ENCODE measurements at places on chromosomes 5 and 9. TPM values are rescaled to one million over a fixed set of nuclear protein-coding genes. Genes with fewer than 3 reads are reported as not detected.

GRIN3A gene
- total RNA-seq, result 27.8 TPM

MYORG gene
- 77.0 TPM for total RNA-seq

CKMT2 gene
- 0.18 TPM for total RNA-seq

FOXD4 gene
- total RNA-seq, result 0.49 TPM

GOLPH3 gene
- 105 TPM for total RNA-seq

INSL4 gene
- total RNA-seq, result not detected

SERF1A gene
- 27.5 TPM for total RNA-seq

SREK1 gene
- 68.2 TPM for total RNA-seq

SLC34A3 gene
- not detected for total RNA-seq

ACTBL2 gene
- not detected for total RNA-seq

TMED9 gene
- 271 TPM for total RNA-seq

PCDHA1 gene
- total RNA-seq, result 0.13 TPM

TSSK1B gene
- total RNA-seq, result not detected

TAF11L11 gene
- not detected for total RNA-seq

OTULINL gene
- total RNA-seq, result 5.8 TPM

F2RL2 gene
- total RNA-seq, result 311 TPM

BTNL9 gene
- total RNA-seq, result 24.3 TPM

NOXA1 gene
- 0.36 TPM for total RNA-seq

MARCOL gene
- not detected for total RNA-seq

Data from endothelial cell (in vitro differentiated cells).